ENCODE measurements at places on chromosomes 2 and 18. TPM values are rescaled to one million over a fixed set of nuclear protein-coding genes. Genes with fewer than 3 reads are reported as not detected.

DNA sequence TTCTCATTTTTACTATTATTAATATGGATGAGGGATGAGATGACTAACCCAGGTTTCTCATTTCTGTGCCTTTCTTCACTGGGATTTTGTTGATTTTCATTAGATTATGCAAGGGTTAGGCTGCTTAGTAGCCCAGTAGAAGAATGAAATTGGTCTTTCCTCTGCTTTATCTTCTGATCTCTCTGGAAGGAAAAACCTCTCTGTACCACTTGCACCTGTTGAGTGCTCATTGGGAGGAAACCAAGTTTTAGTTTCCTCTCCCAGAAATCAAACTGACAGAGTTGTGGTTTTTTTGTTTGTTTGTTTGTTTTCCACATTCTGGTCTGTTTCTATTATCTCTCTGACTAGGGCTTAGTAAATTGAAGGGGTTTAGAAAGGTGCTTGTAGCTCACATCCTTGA is 60.8 kb downstream of the KIAA1328 start:
- no peak for DNase-seq

DNA sequence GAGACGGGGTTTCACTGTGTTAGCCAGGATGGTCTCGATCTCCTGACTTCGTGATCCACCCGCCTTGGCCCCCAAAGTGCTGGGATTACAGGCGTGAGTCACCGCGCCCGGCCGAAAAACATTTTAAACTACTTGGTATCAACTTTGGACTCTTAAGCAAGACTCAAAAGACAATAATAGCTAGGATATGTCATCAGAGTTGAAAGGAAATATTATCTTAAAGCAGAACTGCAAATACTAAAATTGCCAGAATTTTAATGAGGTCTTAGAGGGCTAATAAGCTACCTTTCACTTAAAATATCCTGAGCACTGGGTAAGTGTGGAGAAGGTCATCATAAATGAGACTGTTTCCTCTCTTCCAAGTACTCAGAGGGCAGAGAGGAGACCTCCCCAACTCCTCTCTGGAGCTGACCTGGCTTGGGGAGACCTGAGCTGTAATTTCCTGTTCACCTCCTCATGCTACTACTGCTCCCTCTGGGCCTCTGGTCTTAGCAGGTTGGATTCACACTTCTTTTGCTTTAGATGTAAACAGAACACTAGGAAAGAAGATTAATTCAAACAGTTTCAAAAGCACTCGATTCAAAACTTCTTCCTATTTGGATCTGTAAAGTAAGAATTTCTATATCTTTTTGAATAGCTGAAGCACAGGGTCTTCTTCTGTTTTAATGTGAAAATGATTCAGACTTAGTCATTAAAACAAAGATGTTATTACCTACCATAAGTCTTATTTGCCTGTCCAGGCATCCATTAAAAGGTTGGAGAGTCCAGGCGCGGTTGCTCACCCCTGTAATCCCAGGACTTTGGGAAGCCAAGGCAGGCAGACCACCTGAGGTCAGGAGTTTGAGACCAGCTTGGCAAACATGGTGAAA is 16.5 kb downstream of the CNRIP1 start:
- DNase-seq: no peak

DNA sequence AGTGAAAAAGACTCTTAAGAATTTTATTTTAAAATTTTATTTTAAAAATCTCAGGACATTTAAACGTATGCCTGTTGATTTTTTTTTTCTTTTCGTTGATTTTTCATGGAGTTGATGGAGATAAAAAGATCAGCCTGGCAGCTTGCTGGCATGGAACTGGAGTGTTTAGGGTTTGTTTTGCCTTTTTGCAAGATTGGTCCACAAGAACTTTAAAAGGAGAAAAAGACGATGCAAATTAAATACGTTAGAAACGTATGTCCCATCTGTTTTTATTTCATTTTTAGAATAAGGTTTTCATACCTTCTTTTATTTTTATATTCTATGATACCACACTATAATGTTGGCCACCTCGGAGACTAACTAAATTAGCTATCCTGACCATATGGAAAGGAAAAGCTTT is 254.9 kb downstream of the ARHGAP15 start:
- no peak for DNase-seq

- DNase-seq: no peak
Measured at GRCh38 chr2:80547344-80547743, 242.8 kb upstream of the LRRTM1 start.

Gene ANKRD30BL
- total RNA-seq: not detected
